ENCODE measurements at places on chromosomes 7 and 10. TPM values are rescaled to one million over a fixed set of nuclear protein-coding genes. Genes with fewer than 3 reads are reported as not detected.

VCL gene
- total RNA-seq, result 237 TPM

SLC39A12 gene
- not detected for total RNA-seq

PGAM2 gene
- 1,123 TPM for total RNA-seq

NUTM2E gene
- not detected for total RNA-seq
